ENCODE measurements at places on chromosomes 6 and 20.

GRCh38 chr6:118705544-118706491 is 54.4 kb upstream of the CEP85L start:
- H3K4me1 ChIP-seq, result peaks cover 52% of the 10 kb centered on the region
- H3K27me3 ChIP-seq, result no peaks in the 10 kb centered on the region
- peak overlapping the region; percentile 87 for H3K27ac ChIP-seq
- peaks cover 63% of the 10 kb centered on the region for H3K36me3 ChIP-seq
- peak overlapping the region; percentile 77 for H3K4me3 ChIP-seq

GRCh38 chr6:168181316-168181715 is 102.3 kb upstream of the FRMD1 start:
- no peaks in the 10 kb centered on the region for H3K36me3 ChIP-seq
- no peaks in the 10 kb centered on the region for H3K27me3 ChIP-seq
- H3K27ac ChIP-seq, result no peak overlapping the region
- no peaks in the 10 kb centered on the region for H3K4me1 ChIP-seq
- no peak overlapping the region for H3K4me3 ChIP-seq

GRCh38 chr20:17721802-17722486 is 22.2 kb downstream of the BANF2 start:
- no peaks in the 10 kb centered on the region for H3K27me3 ChIP-seq
- H3K27ac ChIP-seq, result no peak overlapping the region
- no peak for DNase-seq
- no peak overlapping the region for H3K4me3 ChIP-seq
- H3K36me3 ChIP-seq, result no peaks in the 10 kb centered on the region

GRCh38 chr6:150631984-150632642 is 32.4 kb downstream of the PLEKHG1 start:
- H3K27ac ChIP-seq, result no peak overlapping the region
- H3K36me3 ChIP-seq, result no peaks in the 10 kb centered on the region
- peaks cover 22% of the 10 kb centered on the region for H3K4me1 ChIP-seq
- no peak overlapping the region for H3K4me3 ChIP-seq
- peaks cover 9% of the 10 kb centered on the region for H3K27me3 ChIP-seq
- no peak for DNase-seq

- no peaks in the 10 kb centered on the region for H3K36me3 ChIP-seq
- no peak overlapping the region for H3K27ac ChIP-seq
- no peak overlapping the region for H3K4me3 ChIP-seq
- no peak for DNase-seq
- H3K27me3 ChIP-seq, result peaks cover 14% of the 10 kb centered on the region
Measured at GRCh38 chr6:8114956-8115355, 12.6 kb upstream of the EEF1E1 start.

GRCh38 chr20:24683676-24684075 is 214.2 kb downstream of the SYNDIG1 start:
- no peak overlapping the region for H3K4me3 ChIP-seq
- no peaks in the 10 kb centered on the region for H3K4me1 ChIP-seq
- DNase-seq, result no peak
- peaks cover 9% of the 10 kb centered on the region for H3K27me3 ChIP-seq
- no peak overlapping the region for H3K27ac ChIP-seq

GRCh38 chr6:14450133-14450504 is 332.5 kb downstream of the CD83 start:
- peaks cover 74% of the 10 kb centered on the region for H3K4me1 ChIP-seq
- H3K27me3 ChIP-seq, result no peaks in the 10 kb centered on the region
- H3K36me3 ChIP-seq, result peaks cover 12% of the 10 kb centered on the region

- H3K27me3 ChIP-seq, result no peaks in the 10 kb centered on the region
- DNase-seq, result no peak
- no peak overlapping the region for H3K27ac ChIP-seq
- H3K36me3 ChIP-seq, result no peaks in the 10 kb centered on the region
- H3K4me1 ChIP-seq, result no peaks in the 10 kb centered on the region
Measured at GRCh38 chr6:150201772-150202329, 59.0 kb downstream of the PPP1R14C start.

GRCh38 chr20:58994390-58995159 is 12.5 kb downstream of the CTSZ start:
- H3K36me3 ChIP-seq, result peaks cover 71% of the 10 kb centered on the region
- no peak for DNase-seq
- no peak overlapping the region for H3K27ac ChIP-seq
- no peaks in the 10 kb centered on the region for H3K27me3 ChIP-seq
- H3K4me1 ChIP-seq, result peaks cover 3% of the 10 kb centered on the region
- H3K4me3 ChIP-seq, result no peak overlapping the region

- H3K27me3 ChIP-seq, result no peaks in the 10 kb centered on the region
- H3K4me1 ChIP-seq, result no peaks in the 10 kb centered on the region
- H3K4me3 ChIP-seq, result no peak overlapping the region
- no peaks in the 10 kb centered on the region for H3K36me3 ChIP-seq
- DNase-seq, result no peak
- no peak overlapping the region for H3K27ac ChIP-seq
Measured at GRCh38 chr6:150369408-150369807, 596 bp downstream of the IYD start.

DNA sequence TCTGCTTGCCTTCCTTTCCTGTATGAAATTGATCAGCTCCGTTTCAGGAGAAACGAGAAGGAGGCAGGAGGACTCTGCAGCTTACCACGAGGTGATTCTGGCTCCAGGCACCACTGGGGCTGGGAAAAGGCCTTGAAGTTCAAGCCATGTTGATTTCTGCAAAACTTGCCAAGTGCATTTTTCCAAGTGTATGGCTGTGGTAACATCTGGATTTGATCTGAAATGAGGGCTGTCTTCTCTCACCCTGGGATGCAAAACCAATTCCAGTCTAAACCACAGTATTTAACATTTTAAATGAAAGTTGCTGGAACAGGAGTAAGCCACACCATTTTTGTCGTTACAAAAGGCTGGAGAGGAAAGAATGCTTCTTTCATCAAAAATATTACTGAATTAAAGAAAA is 36.1 kb upstream of the FAM210B start:
- DNase-seq, result no peak
- no peaks in the 10 kb centered on the region for H3K36me3 ChIP-seq
- peaks cover 9% of the 10 kb centered on the region for H3K27me3 ChIP-seq
- H3K27ac ChIP-seq, result no peak overlapping the region
- no peak overlapping the region for H3K4me3 ChIP-seq

GRCh38 chr6:55774286-55775028 is 100.9 kb downstream of the BMP5 start:
- no peak for DNase-seq
- no peak overlapping the region for H3K27ac ChIP-seq
- H3K27me3 ChIP-seq, result no peaks in the 10 kb centered on the region
- H3K36me3 ChIP-seq, result no peaks in the 10 kb centered on the region

GRCh38 chr20:44683263-44684046 is 31.7 kb upstream of the CCN5 start:
- DNase-seq, result peak; percentile 81
- H3K4me3 ChIP-seq, result no peak overlapping the region
- no peaks in the 10 kb centered on the region for H3K36me3 ChIP-seq
- no peak overlapping the region for H3K27ac ChIP-seq
- peaks cover 13% of the 10 kb centered on the region for H3K4me1 ChIP-seq
- no peaks in the 10 kb centered on the region for H3K27me3 ChIP-seq

DNA sequence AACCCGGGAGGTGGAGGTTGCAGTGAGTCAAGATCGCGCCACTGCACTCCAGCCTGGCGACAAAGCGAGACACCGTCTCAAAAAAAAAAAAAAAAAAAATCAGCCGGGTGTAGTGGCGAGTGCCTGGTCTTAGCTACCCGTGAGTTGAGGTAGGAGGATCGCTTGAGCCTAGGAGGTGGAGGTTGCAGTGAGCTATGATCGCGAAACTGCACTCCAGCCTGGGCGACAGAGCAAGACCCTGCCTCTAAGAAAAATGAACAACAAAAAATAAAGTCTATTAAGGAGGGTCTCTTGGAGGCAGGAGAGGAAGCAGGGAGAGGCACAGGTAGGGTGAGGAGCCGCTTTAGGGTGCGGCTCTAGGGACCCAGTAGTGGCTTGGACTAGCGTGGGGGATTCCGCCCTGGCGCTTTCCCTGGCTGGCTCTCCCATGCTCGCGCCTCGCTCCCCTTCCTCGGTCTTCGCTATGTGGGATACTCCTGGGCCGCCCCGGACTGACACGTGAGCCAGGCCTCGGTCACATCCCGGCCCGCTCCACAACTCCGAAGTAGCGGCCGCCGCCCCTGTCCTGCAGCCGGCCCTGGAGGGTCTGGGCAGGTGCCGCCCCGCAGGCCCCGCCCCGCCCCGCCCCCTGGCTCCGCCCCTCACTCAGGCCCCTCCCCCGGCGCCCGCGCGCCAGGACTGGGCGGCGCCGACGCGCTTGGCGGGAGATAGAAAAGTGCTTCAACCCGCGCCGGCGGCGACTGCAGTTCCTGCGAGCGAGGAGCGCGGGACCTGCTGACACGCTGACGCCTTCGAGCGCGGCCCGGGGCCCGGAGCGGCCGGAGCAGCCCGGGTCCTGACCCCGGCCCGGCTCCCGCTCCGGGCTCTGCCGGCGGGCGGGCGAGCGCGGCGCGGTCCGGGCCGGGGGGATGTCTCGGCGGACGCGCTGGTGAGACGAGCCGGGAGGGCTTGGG is at the start of gene MYBL2:
MYBL2 (plus strand) TSS at position 739 of the 953 bp plus-strand sequence; CDS start at position 909, 170 bp downstream.
- peak within 1 kb of the TSS; percentile 84 for H3K4me3 ChIP-seq
- peak within 1 kb of the TSS; percentile 86 for H3K27ac ChIP-seq
- DNase-seq, result peak; percentile 80

DNA sequence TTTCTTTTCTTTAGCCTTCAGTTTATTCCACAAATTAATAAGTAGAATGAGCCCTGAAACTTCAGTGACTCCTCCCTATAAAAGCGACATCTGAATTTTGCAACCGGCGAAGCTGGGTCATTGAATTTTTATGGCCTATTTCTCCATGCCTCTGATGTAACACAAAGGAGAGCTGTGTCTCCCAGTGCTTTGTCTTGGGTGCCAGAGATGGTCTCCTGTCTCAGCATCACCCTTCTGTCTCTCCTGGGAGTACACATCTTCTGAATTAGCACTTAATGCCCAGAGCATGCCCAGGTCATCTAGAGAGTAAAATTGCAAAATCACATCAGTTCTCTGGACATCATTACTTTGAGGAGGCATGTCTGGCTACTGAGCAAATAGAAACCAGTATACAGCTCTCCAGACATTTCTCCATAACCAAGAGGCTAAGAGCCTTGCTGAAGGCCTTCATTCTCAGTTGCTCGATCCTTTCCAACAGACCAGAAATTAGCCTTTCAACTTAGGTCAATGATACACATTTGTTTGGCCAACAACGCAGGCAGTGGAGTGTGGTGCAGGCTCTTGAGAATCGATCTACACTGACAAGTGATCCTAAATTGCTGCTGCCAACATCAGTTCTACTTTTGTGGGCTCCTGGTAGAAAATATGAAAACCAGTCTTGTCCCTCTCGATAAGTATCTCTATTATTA is 176.0 kb upstream of the FOXQ1 start:
- no peak for DNase-seq
- H3K27ac ChIP-seq, result no peak overlapping the region
- H3K27me3 ChIP-seq, result peaks cover 3% of the 10 kb centered on the region
- H3K4me1 ChIP-seq, result no peaks in the 10 kb centered on the region
- no peaks in the 10 kb centered on the region for H3K36me3 ChIP-seq
- H3K4me3 ChIP-seq, result no peak overlapping the region

DNA sequence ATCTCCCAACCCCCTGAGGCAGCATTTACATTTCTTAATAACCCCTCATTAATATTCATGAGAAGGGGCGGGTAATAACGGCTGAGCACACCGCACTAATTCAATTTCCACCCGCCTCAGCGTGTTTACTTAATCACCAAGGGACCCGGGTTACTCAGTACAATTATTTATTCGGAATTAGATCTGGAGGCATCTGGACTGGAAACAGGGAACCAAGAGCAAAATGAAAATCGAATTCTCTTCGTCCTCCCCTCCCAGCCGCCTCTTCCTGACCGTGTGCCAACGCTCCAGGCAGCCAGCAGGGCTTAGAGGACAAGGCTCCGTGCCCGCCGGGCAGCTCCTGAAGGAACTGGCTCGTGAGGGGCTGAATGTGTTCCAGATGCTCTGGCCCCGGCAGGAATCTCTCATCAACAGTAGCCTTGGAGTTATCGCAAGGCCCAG is 23.5 kb upstream of the CTNNBL1 start:
- no peak overlapping the region for H3K27ac ChIP-seq
- peaks cover 5% of the 10 kb centered on the region for H3K4me1 ChIP-seq
- no peak for DNase-seq
- H3K4me3 ChIP-seq, result no peak overlapping the region
- H3K36me3 ChIP-seq, result no peaks in the 10 kb centered on the region
- H3K27me3 ChIP-seq, result peaks cover 18% of the 10 kb centered on the region

- no peaks in the 10 kb centered on the region for H3K36me3 ChIP-seq
- no peak overlapping the region for H3K4me3 ChIP-seq
- DNase-seq, result no peak
Measured at GRCh38 chr6:75157336-75157735, 48.5 kb downstream of the COL12A1 start.

- H3K4me3 ChIP-seq, result no peak overlapping the region
- no peaks in the 10 kb centered on the region for H3K27me3 ChIP-seq
- H3K36me3 ChIP-seq, result peaks cover 23% of the 10 kb centered on the region
- no peak for DNase-seq
Measured at GRCh38 chr6:20584100-20584731, 50.0 kb downstream of the CDKAL1 start.

- peak overlapping the region; percentile 93 for H3K4me3 ChIP-seq
- H3K4me1 ChIP-seq, result peaks cover 29% of the 10 kb centered on the region
- peaks cover 11% of the 10 kb centered on the region for H3K36me3 ChIP-seq
- peaks cover under 1% of the 10 kb centered on the region for H3K27me3 ChIP-seq
- peak overlapping the region; percentile 82 for H3K27ac ChIP-seq
Measured at GRCh38 chr20:38748861-38749149, 545 bp downstream of the ACTR5 start.

DNA sequence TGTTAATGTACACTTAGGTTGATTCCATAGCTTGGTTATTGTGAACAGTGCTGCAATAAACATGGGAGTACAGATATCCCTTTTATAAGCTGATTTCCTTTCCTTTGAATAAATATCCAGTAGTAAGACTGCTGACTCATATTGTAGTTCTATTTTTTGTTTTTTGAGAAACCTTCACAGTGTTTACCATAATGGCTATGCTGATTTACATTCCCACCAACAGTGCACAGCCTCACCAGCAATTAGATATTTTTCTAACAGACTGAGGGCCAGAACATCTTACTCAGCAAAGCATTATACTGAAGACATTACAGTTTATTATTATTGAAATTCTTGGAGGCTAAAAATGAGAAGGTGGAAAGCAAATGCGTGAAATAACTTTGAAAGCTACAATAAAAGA is 187.3 kb upstream of the HEY2 start:
- no peaks in the 10 kb centered on the region for H3K27me3 ChIP-seq
- no peak overlapping the region for H3K4me3 ChIP-seq
- H3K4me1 ChIP-seq, result no peaks in the 10 kb centered on the region
- no peak for DNase-seq
- H3K27ac ChIP-seq, result no peak overlapping the region
- H3K36me3 ChIP-seq, result no peaks in the 10 kb centered on the region

- no peak for DNase-seq
- no peak overlapping the region for H3K4me3 ChIP-seq
- H3K36me3 ChIP-seq, result no peaks in the 10 kb centered on the region
- H3K4me1 ChIP-seq, result no peaks in the 10 kb centered on the region
- H3K27ac ChIP-seq, result no peak overlapping the region
Measured at GRCh38 chr6:115898246-115898645, 162.4 kb downstream of the FRK start.

GRCh38 chr20:21496452-21496851 is 17.4 kb downstream of the NKX2-2 start:
- DNase-seq, result no peak
- peaks cover 21% of the 10 kb centered on the region for H3K27me3 ChIP-seq
- H3K4me1 ChIP-seq, result no peaks in the 10 kb centered on the region

- DNase-seq, result no peak
- peaks cover 41% of the 10 kb centered on the region for H3K4me1 ChIP-seq
- H3K27ac ChIP-seq, result peak overlapping the region; percentile 71
- H3K4me3 ChIP-seq, result peak overlapping the region; percentile 96
- H3K36me3 ChIP-seq, result peaks cover 30% of the 10 kb centered on the region
Measured at GRCh38 chr6:87698547-87699006, 3.5 kb downstream of the AKIRIN2 start.

Data from activated CD8-positive, alpha-beta T cell treated with anti-CD3 and anti-CD28 coated beads, Interleukin-2, amount 10 ng/mL, durations not matched to agents 7 days and 5 days (primary cell).